ENCODE measurements at places on chromosomes 4 and X. TPM values are rescaled to one million over a fixed set of nuclear protein-coding genes. Genes with fewer than 3 reads are reported as not detected.

SHOX gene
- not detected for total RNA-seq

- no peak overlapping the region for H3K27ac ChIP-seq
- H3K27me3 ChIP-seq, result no peaks in the 10 kb centered on the region
- no peaks in the 10 kb centered on the region for H3K4me1 ChIP-seq
- no peak for DNase-seq
- H3K36me3 ChIP-seq, result no peaks in the 10 kb centered on the region
These were observed 116.4 kb upstream of the IGSF1 start for GRCh38 chrX:131405497-131405896.

GLUD2 gene
- 1.8 TPM for total RNA-seq

ALPK1 gene
- 50.2 TPM for total RNA-seq

DNA sequence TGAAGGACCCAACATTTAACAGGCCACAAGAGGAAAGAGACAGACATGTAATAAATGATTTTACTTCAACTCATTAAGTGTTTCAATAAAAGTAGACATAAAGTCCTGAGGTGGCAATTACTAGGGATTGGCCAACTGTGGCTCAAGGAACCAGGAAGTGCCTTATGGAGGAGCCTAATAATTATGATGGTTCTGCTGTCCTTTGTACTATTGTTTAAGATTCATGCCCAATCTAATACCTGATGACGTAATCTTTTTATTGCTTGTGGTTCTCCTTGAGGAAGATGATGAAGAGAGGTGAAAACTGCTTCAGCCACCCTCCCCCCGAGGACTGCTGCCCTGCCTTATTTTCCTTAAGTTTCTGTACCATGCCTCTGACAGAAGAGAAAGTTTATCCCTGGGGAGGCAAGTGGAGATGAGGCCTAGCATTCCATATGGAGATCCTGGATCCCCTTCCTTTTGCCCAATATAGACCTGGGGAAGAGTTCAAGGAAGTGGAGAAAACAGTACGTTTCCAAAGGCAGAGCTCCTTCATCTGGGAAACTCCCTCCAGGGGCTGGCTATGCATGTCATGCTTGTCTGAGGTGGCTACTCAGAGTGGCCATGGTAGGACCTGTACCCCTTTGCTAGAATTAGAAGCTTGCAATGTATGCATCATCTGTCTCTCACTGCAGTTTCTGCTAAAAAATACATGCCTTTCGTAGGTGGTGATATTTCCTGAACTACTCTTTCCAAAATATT is 56.8 kb upstream of the FAT1 start:
- no peaks in the 10 kb centered on the region for H3K27me3 ChIP-seq
- no peak for DNase-seq
- no peaks in the 10 kb centered on the region for H3K36me3 ChIP-seq

- H3K27ac ChIP-seq, result no peak overlapping the region
- no peak overlapping the region for H3K4me3 ChIP-seq
- H3K4me1 ChIP-seq, result no peaks in the 10 kb centered on the region
- H3K27me3 ChIP-seq, result no peaks in the 10 kb centered on the region
These were observed 56.3 kb upstream of the STOX2 start for GRCh38 chr4:183848805-183849204.

All from fibroblast of lung (primary cell).